ENCODE measurements at places on chromosomes 3 and 15.

- DNase-seq: peak; percentile 71
These were observed 835 bp downstream of the ARIH2 start for GRCh38 chr3:48919215-48920138.

GRCh38 chr15:71800835-71801745, 9.3 kb upstream of the NR2E3 start:
- peak; percentile 4 for DNase-seq

DNA sequence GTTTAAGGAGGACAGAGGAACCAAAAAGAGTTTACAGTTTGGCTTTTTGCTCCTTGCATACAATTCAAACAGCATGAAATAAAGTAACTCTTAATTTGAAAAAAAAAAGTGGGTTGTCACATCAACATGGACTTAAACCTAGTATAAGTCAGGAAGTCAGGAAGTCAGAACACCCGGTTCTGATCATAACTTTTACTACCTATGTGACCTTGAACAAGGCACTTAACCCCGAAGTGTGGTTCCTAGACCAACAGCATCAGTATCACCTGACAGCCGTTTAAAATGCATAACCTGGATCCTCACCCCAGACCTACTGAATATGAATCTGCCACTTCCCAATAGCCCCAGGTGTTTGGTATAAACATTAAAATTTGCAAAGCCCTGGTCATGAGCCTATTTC, 18.7 kb downstream of the LYSMD2 start:
- no peak for DNase-seq

GRCh38 chr3:182248349-182248880, 536.7 kb downstream of the SOX2 start:
- DNase-seq: no peak

- DNase-seq: no peak
These were observed 4.9 kb downstream of the SLC12A6 start for GRCh38 chr15:34332553-34333120.

- DNase-seq: no peak
These were observed 179.7 kb upstream of the ROBO1 start for GRCh38 chr3:79947469-79947868.

GRCh38 chr3:104755791-104756190, 610.9 kb upstream of the ALCAM start:
- no peak for DNase-seq

GRCh38 chr15:66896611-66897010, 168.8 kb upstream of the SMAD3 start:
- DNase-seq: no peak

DNA sequence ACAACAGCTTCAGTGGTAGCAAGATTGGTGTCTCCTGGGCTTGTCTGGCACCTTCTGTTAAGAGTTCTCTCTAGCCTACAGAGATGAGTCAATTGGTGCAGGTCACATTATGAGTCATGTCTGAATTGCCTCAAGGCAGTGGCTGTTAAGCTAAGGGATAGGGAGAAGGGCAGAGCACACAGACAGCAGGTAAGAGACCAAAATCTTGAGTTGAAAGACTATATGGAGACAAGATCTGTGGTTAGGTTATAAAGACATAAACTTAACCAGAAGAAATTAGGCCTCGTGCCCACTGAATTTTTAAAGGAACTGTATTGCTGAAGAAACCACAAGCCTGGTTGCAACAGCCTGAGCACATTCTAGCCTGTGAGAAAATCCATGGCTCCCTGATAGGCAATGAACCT, 19.2 kb upstream of the KPNA1 start:
- no peak for DNase-seq

GRCh38 chr3:123535580-123535979, 49.3 kb downstream of the HACD2 start:
- no peak for DNase-seq

GRCh38 chr3:12891985-12892839, 50.8 kb upstream of the RPL32 start:
- peak; percentile 73 for DNase-seq

DNA sequence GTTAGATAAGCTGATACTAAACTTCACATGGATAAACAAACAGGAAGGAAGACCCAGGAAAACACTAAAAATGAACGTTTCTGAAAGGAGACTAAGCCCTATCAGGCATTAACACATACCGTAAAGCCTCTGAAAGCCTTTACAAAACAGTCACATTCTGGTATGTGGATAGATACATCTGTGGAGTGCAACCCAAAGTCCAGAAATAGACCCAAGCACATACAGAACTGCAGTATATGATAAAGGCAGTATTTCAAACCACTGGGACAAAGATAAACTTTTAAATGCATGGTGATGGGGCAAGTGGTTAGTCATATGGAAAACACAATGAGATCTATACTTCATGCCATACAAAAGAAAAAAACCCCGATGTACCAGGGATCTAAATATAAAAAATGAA, 26.0 kb downstream of the DCBLD2 start:
- DNase-seq: no peak

- DNase-seq: no peak
These were observed 552.9 kb downstream of the MECOM start for GRCh38 chr3:169110633-169111032.

DNA sequence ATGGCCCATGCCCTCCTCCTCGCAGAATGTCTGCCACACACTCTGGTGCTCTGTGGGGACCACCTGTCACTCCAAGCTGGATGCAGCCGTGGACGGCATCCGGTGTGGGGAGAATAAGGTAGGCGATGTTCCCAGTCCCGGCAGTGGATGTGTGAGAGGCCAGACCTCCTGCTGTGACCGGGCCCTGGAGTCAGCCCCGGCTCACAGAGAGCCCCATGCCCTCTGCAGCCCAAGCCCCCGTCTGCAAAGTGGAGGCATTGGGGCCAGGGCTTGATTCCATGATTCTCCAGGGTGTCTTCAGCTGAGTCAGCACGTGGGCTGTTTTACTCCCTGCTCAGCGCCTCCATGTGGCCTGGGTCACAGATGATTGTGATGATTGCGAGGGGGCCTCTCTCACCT, 32.2 kb downstream of the GOLGA6L10 start:
- no peak for DNase-seq

DNA sequence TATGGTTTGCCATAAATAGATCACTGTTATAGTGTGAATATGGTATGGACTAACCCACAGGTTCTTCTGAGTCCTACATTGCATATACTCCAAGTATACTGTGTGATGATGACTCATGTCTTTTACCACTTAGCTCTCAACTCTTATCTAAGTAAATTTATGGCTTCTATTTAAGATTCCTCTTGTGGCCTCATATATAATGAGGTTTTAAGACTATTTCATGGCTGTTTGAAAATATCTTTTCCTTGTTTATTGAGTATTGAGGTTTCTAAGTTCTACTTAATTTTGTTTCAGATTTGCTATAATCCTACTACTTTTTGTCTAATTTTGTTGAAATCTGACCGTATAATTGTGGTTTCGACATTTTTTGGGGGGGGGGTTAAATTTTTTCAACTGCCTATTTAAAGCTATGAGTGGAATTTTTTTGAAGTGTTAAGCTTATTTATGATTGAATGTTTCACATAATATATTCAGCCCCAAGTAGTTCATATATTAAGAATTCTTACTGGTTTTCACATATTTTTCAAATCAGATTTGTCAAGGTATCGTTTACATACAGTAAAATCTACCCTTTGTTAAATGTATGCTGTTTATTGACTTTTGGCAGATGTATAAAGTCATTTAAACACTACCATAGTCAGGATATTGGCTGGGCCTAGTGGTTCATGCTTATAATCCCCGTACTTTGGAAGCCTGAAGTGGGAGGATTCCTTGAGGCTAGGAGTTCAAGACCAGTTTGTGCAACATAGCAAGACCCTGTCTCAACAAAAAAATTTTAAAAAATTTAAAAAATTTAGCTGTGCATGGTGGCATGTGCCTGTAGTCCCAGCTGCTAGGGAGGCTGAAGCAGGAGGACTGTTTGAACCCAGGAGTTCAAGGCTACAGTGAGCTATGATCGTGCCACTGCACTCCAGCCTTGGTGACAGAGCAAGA, 11.7 kb downstream of the SLC25A36 start:
- DNase-seq: peak; percentile 40

DNA sequence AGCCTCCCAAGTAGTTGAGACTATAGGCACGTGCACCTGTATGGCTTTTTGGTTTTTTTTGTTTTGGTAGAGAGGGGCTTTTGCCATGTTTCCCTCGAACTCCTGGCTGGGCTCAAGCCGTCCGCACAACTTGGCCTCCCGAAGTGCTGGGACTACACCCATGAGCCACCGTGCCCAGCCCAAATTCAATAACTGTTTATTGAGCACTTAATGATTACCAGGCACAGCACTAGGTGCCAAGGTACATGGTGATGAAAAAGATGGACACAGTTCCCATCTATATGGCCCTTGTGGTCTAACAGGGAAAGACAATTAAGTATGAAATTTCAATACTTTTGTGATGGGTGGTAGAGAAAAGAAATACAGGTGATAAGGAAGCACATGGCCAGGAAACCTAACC, 35.8 kb upstream of the ZNF148 start:
- DNase-seq: no peak

- DNase-seq: no peak
These were observed 57.4 kb downstream of the ZBTB38 start for GRCh38 chr3:141425523-141426233.

- DNase-seq: no peak
These were observed 47.2 kb downstream of the IMPG2 start for GRCh38 chr3:101273156-101273555.

Measured in hematopoietic multipotent progenitor cell treated with erythropoietin and hydrocortisone succinate and interleukin-3 and kit ligand, for 15 days (in vitro differentiated cells).